Regular cardiac myocyte (primary cell): ENCODE measurements at places on chromosomes 11 and 22. TPM values are rescaled to one million over a fixed set of nuclear protein-coding genes. Genes with fewer than 3 reads are reported as not detected.

BET1L gene
- 16.6 and 19.0 TPM in 2 replicates for total RNA-seq

KCNK4 gene
- total RNA-seq: not detected in 2 replicates

C22orf42 gene
- not detected in 2 replicates for total RNA-seq

BCO2 gene
- 0.38 and 2.3 TPM in 2 replicates for total RNA-seq

BTBD18 gene
- not detected in 2 replicates for total RNA-seq

OR8B2 gene
- total RNA-seq: not detected in 2 replicates

FGF3 gene
- total RNA-seq: not detected in 2 replicates

C11orf16 gene
- total RNA-seq: not detected in 2 replicates

EIF3D gene
- total RNA-seq: 477 and 524 TPM in 2 replicates

DDT gene
- 127 and 135 TPM in 2 replicates for total RNA-seq

SPECC1L gene
- total RNA-seq: 36.6 and 42.4 TPM in 2 replicates

BIK gene
- under 0.01 TPM in 1 of 2 replicates, not detected in the other for total RNA-seq

PHETA2 gene
- total RNA-seq: 16.5 and 17.5 TPM in 2 replicates

AMPD3 gene
- 2.7 and 16.9 TPM in 2 replicates for total RNA-seq

OR2AT4 gene
- total RNA-seq: not detected in 2 replicates

GGT5 gene
- total RNA-seq: 7.1 and 9.9 TPM in 2 replicates

OR2AG2 gene
- total RNA-seq: under 0.01 and 0.28 TPM in 2 replicates

OR11H1 gene
- not detected in 2 replicates for total RNA-seq

PLAAT5 gene
- not detected in 2 replicates for total RNA-seq

PTPRCAP gene
- total RNA-seq: 0.19 and 0.28 TPM in 2 replicates

E2F8 gene
- under 0.01 and 0.77 TPM in 2 replicates for total RNA-seq

MUC2 gene
- total RNA-seq: not detected in 2 replicates

TMPRSS4 gene
- total RNA-seq: under 0.01 TPM in 1 of 2 replicates, not detected in the other

CRY2 gene
- 10.2 and 13.8 TPM in 2 replicates for total RNA-seq

ASCL2 gene
- total RNA-seq: not detected in 2 replicates

ABCC8 gene
- total RNA-seq: not detected in 2 replicates

MRPL40 gene
- 30.4 and 42.6 TPM in 2 replicates for total RNA-seq

CECR2 gene
- 0.96 and 1.1 TPM in 2 replicates for total RNA-seq

FAT3 gene
- 5.0 and 7.3 TPM in 2 replicates for total RNA-seq

GSTT2 gene
- total RNA-seq: 0.56 TPM in 1 of 2 replicates, not detected in the other

PDE3B gene
- total RNA-seq: under 0.01 and 0.28 TPM in 2 replicates

NCAM1 gene
- total RNA-seq: 0.58 and 0.85 TPM in 2 replicates

MPZL2 gene
- total RNA-seq: 0.19 and 1.1 TPM in 2 replicates

ANO1 gene
- 0.58 and 3.7 TPM in 2 replicates for total RNA-seq

RIC8A gene
- 148 and 153 TPM in 2 replicates for total RNA-seq

P4HA3 gene
- 13.4 and 47.9 TPM in 2 replicates for total RNA-seq

MPEG1 gene
- not detected in 2 replicates for total RNA-seq

SLC22A12 gene
- not detected in 2 replicates for total RNA-seq

ZNF215 gene
- 6.8 and 7.1 TPM in 2 replicates for total RNA-seq

PNPLA3 gene
- 4.8 and 6.2 TPM in 2 replicates for total RNA-seq

ASCL3 gene
- not detected in 2 replicates for total RNA-seq

GNAZ gene
- total RNA-seq: 0.96 and 1.4 TPM in 2 replicates

FXYD6 gene
- total RNA-seq: under 0.01 and 0.28 TPM in 2 replicates

APOL5 gene
- total RNA-seq: under 0.01 TPM in 1 of 2 replicates, not detected in the other
